K562 (cell line): ENCODE measurements at places on chromosomes 7 and 10.

- DNase-seq: no peak
These were observed 80.0 kb downstream of the C7orf25 start for GRCh38 chr7:42831718-42832522.

- DNase-seq: no peak
These were observed 43.7 kb downstream of the ITGB8 start for GRCh38 chr7:20374399-20374798.

- DNase-seq: no peak
These were observed 732.8 kb upstream of the IGFBP3 start for GRCh38 chr7:46653848-46654247.

- DNase-seq: no peak
These were observed 75.6 kb downstream of the KCNMA1 start for GRCh38 chr10:77561991-77562390.

- no peak for DNase-seq
These were observed 783.8 kb downstream of the NXPH1 start for GRCh38 chr7:9217204-9217603.

DNA sequence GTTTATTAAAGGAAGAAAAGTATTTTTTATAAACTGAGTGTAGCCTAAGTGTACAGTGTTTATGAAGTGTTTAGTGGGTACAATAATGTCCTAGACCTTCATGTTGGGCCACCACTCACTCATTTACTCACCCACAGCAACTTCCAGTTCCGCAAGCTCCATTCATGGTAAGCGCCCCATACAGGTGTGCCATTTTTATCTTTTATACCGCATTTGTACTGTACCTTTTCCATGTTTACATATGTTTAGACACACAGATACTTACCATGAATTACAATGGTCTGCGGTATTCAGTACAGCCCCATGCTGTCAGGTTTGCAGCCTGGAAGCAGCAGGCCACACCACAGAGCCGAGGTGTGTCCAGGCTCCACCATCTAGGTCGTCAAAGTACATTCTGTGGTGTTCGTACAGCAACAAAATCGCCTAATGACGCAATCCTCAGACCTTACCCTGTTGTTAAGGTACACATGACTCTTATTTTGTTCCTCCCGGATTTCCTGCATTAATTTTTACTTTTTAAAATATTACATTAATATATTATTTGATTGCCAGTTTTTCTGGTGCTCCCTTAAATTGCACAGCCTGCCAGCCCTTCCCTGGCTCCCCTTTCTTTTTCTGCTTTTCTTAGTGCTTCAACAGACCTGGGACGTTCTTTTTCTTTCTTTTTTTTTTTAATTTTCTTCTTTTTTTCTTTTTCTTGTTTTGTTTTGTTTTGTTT is 881 bp upstream of the SSBP1 start:
- DNase-seq: peak; percentile 70

DNA sequence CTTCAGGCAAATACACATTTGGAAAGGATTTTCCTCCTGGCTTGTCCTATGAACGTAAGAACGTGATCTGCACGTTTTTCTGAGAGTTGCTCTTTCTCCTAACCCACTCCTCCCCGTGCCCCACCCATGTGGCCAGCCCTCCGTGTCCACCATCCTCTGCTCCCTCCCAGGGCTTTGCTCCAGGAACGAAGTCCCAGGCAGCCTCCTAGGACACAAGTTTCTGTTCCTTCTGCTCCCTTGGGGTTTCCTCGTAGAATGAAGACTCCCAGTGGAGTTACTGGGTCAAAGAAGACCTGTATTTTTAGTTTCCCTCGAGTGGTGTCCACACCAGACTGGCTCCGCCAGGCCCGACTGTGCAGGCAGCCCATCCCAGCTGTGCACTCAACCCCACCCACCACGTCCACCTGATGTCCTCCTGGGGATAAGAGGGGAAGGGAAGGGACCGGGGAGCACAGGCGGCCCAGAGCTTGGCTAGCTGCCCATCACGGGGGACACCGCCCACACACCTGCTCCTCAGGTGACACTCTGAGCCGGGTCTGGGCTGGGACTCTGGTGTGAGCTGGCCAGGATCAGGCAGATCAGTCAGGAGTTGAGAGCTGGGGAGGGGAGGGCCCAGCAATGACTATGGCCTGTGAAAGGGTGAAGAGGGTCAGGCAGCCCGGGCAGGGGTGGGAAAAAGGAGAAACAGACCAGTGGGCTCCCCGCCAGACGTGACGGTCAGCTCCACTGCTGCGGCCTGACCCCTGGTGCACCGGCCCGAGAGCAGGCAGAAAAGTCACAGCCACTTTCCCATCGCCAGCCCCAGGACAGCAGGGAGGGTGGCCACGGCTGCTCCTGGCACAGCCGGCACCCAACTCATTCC is 54.3 kb upstream of the PPP2R2D start:
- DNase-seq: no peak
